Thoracic aorta (tissue), 2 donors: ENCODE measurements at places on chromosomes 2 and 18.

- no peak for DNase-seq
Observed at GRCh38 chr2:102399499-102400141, 23.3 kb upstream of the IL18RAP start.

DNA sequence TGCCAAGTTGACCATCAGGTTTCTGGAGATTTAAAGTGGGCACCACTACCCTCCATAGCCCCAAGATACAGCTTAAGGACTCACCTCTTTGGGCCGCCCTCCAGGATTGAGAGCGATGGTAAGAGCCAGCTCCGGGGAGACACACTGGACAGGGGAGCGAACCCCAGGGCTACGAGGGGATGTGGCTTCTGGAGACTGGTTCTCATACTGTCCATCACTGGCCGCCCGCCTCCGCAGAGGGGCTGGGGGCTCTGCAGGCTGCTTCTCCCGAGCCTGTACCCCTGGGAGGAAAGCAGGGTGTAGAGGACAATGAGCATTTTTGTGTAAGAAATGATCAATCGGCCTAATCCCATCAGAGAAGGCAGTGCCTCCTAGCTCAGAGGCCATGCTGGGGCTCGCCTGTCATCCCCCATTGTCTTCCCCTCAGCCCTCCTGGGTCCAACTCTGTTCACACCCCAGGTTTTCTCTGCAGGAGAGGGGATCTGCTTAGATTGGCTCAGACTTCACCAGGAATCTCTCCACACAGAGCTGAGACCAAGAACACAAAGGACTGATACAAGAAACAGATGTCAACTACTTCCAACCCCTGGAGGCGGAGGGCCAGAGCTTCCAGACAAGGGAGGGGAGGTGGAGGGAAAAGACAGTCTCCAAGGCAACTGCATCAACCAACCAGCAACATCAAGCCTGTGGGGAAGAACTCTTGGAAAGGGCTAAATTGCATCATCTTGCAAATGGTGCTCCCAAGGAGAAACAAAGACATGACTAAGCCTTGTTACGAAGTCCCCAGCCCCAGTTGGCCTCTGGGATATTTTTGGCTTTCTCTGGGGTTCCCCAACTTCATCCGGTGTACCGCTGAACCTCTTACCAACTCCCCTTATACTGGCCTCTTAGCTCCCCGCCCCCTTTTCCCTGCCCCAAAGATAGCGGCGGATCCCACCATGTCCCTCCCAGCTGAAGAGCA, 166.6 kb downstream of the TNS1 start:
- DNase-seq: no peak

DNA sequence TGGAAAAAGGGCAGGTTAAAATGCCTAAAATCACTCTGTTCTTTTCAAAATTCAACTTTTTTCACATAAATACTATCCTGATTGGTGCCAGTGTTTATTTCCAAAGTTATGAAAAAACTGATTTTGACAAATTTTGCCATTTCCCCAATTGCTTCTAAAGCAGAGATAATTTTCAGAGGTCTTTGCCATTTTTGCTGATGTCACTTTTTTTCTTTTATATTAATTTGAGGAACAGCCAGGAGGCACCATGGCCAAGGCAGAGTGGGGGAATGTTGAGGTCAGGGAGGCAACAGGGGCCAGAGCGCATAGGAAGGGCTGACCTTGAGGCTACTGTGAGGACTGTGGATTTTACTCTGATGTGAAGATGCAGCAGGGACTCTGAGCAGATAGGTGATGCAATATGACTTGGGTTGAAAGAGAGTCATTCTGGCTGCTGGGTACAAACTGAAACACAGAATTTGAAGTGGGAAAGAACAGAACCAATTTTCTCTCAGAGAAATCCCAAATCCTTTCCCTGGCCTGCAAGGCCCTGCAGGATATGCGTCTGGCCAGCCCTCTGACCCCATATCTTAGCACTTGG, 75.1 kb upstream of the LDAH start:
- no peak for DNase-seq

DNA sequence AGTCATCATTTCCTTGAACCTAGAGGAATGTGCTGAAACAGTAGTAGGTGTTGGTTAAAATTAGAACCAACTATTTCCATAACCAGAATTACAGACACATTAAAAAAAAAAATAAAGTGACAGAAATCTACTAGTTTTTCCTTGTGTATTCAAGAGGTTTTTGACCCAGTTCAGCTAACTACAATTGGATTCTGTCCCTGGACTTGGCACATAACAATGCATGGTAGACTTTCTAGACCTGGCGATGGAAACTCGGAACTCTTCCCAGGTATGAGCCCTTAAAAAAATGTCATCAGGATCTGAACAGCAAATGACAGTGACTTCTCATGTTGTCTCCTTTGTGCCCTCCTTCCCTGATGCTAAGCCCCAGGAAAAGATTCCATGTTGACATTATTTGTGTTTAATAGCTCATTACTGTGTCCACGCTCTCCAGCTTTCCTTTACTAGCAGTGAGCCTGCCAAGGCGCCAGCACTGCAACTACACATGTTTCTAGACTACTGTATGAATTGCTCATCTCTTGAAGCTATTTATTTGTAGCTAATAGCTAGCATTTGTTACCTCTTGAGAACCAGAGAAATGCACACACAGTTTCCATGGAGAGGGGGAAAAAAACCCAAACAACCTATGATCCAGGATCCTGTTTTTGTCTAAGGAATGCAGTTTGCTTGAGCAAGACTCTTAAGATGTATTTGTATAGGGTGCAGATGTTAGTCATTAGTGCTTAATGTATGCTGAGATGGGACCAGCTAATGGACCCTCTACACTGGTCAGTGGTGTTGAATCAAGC, 148.5 kb downstream of the FMNL2 start:
- DNase-seq: no peak

DNA sequence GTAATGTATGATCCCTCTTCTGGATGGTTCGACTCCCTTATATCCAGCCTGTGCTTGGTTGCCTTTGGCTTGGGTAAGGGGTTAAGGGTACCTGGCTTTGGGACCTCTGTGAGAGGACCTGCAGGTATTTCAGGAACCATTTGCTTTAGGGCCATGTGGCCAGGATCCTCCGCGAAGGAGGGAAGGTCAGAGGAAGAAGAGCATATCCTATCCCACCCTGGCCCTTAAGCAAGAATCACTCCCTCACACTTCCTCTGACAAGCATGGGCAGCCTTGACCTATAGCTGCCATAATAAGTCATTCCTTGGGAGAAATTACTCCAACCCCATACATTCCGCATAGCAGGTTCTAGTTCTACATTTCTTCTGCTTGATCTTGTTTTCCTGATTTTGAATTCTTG, 59.1 kb upstream of the TXNDC2 start:
- DNase-seq: no peak

DNA sequence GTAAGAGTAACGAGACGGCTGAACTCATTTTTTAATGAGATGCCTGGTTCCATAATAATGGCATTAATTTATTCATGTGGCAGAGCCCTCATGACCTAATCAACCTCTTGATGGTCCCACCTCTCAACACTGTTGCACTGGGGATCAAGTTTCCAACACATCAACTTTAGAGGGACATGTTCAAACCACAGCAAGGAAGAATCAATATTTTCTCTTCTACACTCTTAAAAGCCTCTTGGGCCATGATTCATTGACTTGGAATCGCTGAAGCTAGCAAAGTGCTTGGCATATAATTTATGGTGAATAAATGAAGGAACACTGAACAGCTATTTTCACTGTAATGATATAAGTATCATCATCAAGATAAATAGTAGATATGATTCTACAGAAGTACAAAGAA, 333.0 kb downstream of the TNS1 start:
- DNase-seq: no peak
